ENCODE measurements at places on chromosomes 12 and 14. TPM values are rescaled to one million over a fixed set of nuclear protein-coding genes. Genes with fewer than 3 reads are reported as not detected.

GRCh38 chr14:31401369-31401932 lies 18.9 kb downstream of the HEATR5A start:
- DNase-seq, result no peak

DNA sequence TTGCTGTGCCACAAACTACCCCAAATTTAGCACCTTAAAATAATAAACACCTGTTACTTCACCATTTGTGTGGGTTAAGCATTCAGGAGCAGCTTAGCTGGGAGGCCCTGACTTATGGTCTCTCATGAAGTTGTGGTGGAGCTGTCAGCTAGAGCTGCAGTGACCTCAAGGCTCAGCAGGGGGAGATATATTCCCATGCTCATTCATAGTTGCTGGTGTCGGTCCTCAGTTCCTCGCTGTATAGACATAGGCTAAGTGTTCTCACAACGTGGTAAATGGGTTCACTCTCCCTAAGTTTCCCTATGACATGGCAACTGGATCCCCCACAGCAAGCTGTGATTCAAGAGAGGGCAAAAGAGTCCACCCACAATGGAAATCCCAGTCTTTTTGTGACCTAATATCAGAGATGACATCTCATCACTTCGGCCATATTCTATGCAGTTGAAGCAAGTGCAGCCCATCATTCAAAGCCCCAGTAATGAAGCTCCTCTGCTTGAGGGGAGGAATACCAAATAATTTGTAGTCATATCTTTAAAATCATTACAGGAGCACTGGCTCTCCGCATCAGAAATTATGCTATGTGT lies 41.1 kb downstream of the PRB3 start:
- no peak for DNase-seq

- DNase-seq, result no peak
Observed at GRCh38 chr14:83071888-83072501, 1538.3 kb upstream of the SEL1L start.

The CKAP4 gene
- 5.0 TPM for total RNA-seq

- no peak for DNase-seq
Observed at GRCh38 chr14:66009089-66009488, 477.1 kb upstream of the CCDC196 start.

DNA sequence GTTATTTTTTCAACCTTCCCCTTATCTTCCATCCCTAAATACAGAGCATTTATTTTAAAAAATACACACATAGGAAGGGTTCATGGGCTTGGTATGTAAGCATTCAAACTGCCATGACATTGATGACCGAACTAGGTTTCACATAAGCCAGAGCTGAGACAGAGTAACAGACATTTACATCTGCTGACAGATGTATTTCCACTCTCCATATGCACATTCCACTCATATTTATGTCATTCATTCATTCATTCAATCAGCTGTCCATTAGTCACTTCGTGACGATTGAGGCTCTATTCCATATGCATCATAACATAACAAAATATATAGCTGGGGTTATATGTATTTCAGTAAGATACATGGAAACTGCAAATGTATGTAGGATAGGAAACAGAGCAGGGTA lies 145.5 kb upstream of the OTX2 start:
- no peak for DNase-seq

The SALL2 gene
- 2.7 TPM for total RNA-seq

All from activated T-helper 2 cell treated with anti-CD3 and anti-CD28 coated beads, Interferon-gamma antibody, Interleukin-2, Interleukin-4, amounts not matched to agents 10 μg/mL and 5 μg/mL and 100 μg/mL, durations not matched to agents 14 hours and 24 hours and 36 hours (primary cell).